ENCODE measurements at places on chromosomes 2 and 18.
A peak's percentile ranks its signal among the peaks of the same experiment; 100 is the strongest.

GRCh38 chr18:13076886-13077285 lies 85.7 kb downstream of the CEP192 start:
- DNase-seq, result no peak

- no peak for DNase-seq
Observed at GRCh38 chr18:69916412-69916811, 31.3 kb downstream of the CD226 start.

DNA sequence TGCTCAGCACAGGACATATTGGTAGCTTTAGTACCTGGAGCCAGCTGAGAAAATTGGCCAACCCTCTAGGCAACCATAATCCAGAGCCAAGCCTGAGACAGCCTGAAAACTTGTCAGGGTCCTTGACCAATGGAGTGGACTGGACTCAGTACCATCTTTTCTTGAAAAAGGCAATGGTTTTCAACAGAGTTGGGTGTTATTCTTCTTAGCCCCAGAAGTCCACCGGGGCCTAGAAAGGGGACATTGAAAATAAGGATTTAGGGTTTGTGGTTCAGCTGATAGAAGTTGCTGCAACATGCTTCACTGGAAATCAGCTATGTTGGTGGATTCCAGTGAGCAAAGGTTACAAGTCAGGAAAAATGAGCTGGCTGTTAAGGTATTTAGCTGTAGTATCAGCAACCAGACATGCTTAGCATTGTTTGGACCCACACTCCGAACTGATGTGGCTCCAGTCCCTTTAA lies 22.1 kb upstream of the CNOT11 start:
- DNase-seq, result no peak

GRCh38 chr2:120444691-120445240 lies 98.8 kb downstream of the INHBB start:
- no peak for DNase-seq

GRCh38 chr18:45920367-45920766 lies 46.8 kb downstream of the EPG5 start:
- DNase-seq, result peak; percentile 30

DNA sequence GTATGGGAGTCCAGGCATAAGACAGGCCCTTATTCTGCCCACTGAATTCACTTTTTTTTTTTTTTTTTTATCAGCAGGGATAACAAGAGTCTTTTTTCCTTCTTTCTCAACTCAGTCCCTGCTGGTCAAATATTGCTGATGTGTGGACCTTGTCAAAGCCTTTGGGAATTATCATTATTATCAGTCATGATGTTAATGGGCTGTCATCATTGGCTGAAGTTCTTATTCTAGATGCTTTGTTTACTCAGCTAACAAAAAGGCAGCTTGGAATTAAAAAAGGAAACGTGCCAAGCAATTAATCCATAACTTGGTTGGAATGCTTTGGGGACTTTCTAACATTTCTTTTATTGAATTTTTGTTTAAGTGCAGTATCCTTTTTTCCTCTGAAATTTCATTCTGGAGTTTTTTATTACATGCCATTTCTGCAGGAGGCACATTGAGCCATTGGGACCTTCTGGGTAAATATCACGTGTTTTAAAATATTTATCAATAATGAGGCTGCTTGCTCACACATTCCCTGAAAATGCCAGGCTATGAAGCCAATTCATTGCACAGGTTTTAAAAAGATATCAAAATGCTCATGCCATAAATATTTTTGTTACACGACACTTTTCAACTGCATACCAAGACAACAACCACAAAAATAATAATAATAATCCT lies 246.3 kb downstream of the TXNL1 start:
- DNase-seq, result no peak

GRCh38 chr2:134411279-134411827 lies 157.5 kb downstream of the MGAT5 start:
- DNase-seq, result no peak

GRCh38 chr18:4658804-4659203 lies 203.7 kb upstream of the DLGAP1 start:
- DNase-seq, result no peak

GRCh38 chr2:152483276-152484063 lies 148.5 kb downstream of the FMNL2 start:
- no peak for DNase-seq

DNA sequence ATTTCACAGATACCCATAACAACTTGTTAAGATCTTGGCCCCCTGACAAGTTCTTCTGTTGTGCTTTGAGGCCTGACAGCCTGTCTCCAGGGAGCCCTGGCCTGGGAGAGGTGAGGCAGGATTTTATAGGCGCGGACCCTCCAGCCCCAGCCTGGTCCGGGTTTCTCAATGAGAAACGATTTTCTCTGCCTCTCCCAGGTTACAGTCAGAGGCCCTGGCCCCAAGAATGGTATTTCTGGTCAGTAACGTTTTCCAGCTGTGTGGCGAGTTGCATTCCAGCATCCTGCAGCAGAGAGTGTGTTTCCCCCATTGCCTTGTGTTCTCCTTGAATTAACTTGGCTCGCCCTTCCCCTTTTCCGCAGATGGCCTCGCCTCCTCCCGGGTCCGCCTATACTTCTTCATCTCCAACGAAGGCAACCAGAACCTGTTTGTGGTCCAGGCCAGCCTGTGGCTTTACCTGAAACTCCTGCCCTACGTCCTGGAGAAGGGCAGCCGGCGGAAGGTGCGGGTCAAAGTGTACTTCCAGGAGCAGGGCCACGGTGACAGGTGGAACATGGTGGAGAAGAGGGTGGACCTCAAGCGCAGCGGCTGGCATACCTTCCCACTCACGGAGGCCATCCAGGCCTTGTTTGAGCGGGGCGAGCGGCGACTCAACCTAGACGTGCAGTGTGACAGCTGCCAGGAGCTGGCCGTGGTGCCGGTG lies 3.0 kb downstream of the INHBB start:
- no peak for DNase-seq

DNA sequence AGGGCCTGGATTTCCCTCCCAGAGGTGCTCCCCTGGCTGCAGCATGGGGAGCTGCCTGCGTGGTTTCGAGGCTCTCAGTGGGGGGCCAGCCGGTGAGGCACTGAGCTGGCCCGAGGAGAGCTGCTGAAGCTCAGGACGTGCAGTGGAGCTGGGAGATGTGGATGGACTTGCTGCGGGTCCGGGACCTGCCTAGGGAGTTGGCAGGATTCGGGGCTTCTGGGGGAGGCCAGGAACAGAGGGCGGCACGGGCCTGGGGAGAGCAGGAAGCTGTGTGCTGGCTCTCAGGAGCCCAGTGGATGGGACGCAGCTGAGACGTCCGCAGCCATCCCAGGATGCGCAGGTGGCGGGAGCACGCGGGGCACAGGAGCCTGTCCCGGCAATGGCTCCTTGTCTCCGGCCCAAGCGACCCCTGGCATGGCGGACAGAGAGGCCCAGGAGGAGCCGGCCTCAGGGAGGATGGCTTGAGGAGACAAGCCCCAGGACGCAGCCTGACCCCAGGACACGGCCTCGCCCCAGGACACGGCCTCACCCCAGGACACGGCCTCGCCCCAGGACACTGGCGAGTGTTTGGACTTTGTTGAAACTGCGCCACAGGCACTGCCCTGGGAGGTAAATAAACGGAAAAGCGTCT lies 116.1 kb downstream of the NFATC1 start:
- no peak for DNase-seq

DNA sequence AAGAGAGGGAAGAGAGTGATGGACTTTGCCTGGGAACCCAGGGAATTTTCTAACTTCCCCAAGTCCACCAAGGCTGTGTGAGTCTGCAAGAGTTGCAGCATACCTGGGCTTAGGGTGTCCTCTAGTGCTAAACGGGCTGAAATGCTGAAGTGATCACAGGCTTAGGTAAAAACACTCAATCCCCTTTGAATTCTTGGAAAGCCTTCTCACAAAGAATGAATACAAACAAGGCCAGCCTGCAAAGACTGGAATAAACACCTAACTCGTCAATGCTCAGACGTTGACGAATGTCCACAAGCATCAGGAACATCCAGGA lies 30.0 kb upstream of the BMP10 start:
- DNase-seq, result no peak

DNA sequence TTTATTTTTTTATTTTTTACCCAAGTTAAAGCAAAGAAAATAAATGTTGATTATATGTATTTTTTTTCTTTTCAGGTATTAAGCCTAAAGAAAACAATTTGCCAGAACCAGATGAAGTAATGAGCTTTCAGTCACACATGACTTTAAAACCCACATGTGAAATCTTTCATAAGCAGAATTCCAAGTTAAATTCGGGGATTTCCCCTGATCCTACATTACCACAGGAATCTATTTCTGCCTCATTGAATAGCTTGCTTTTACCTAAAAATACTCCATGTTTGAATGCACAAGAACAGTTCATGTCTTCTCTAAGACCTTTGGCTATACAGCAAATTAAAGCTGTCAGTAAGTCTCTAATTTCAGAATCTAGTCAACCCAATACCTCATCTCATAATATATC lies 26.6 kb downstream of the GEN1 start:
- no peak for DNase-seq

All from brain pericyte (primary cell).